ENCODE measurements at places on chromosomes 12 and 14.

GRCh38 chr14:31036552-31036951, 10.4 kb upstream of the STRN3 start:
- no peak for DNase-seq

GRCh38 chr12:120196363-120196762, 1.8 kb upstream of the GCN1 start:
- no peak for DNase-seq

DNA sequence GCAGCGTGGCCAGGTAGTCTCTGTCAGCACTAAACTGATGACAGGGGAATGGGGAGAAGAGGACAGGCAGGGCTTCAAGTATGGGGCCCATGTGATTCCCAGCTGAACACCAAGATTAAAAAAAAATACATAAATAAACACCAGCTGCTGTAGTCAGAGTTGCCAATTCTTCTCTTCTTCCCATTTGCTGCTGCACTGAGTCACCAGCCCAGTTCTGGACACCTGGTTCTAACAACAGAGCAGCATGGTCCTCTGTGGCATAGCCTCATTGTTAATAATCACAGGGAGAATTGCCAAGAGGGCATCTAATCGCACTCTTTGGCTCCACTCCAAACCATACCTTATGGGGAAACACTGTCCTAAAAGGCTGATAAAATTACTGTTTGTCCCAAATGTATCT, 15.1 kb downstream of the PPM1H start:
- peak; percentile 98 for DNase-seq

- no peak for DNase-seq
Observed at GRCh38 chr12:54356951-54357356, 7.3 kb downstream of the GPR84 start.

DNA sequence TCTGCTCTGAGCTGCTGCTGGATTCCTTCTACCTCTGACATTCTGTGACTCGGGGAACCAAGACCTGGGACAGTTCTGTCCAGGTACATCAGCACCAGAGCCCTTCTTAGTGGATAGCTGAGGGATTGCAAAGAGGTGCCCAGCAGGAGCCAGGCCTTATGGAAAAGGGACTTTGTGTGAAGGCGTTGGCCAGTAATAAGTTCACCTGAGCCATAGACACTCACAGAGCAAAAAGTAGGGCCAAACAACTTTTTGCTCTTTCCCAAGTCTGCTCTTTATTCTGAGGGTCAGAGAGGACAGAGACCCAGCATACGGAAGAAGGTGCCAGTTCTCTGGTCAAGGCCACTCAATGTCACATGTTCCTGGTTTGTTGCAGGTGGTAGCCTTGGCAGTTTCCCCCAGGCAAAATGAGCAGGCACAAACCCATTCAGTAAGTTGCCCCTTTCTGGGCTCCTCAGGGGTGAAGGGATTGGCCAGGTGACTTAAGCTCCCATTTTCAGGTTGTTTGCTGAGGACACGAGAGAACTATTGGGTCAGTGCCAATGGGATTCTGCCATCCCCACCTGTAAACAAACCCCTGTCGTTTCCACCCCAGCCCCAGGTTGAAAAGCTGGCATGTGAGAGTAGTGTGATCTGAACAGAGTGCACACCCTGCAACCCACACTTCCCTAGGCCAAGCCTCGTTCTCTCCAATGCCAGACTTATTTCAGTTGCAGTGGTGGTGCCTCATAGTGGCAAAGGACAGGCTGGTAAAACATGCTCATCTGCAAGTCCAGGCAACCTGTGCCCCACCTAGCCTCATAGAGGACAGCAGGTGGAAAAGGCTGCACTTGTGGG, 150.3 kb downstream of the SMOC1 start:
- DNase-seq: no peak

GRCh38 chr12:42643881-42644579, 54.5 kb upstream of the PRICKLE1 start:
- no peak for DNase-seq

DNA sequence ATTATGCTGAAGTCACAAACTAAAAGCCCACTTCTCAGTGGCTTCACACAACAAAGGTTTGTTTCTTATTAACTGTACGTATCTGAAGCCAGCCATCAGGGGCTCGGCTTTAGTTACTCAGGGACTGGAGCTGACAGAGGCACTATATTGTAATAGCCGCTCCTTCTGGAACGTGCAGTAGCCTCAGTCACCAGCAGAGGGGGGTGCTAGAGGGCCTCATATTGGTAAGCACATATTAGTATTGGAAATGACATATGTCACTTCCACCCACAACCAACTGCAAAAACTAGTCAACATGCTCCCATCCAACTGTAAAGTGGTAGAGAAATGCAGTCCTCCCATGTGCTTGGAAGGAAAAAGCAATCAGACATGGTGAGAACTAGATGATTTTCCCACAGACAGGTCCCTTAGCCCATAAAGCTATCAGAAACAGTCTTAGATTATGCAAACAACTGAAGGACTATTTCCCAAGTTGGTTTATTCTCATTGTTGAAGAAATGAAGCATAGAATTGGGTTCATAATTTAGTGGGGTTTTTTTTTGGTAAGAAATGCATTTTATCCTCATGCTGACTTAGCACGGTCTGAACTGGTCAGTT, 183.6 kb upstream of the G2E3 start:
- peak; percentile 51 for DNase-seq

- DNase-seq: no peak
Observed at GRCh38 chr12:121806546-121807423, 3.0 kb downstream of the SETD1B start.

DNA sequence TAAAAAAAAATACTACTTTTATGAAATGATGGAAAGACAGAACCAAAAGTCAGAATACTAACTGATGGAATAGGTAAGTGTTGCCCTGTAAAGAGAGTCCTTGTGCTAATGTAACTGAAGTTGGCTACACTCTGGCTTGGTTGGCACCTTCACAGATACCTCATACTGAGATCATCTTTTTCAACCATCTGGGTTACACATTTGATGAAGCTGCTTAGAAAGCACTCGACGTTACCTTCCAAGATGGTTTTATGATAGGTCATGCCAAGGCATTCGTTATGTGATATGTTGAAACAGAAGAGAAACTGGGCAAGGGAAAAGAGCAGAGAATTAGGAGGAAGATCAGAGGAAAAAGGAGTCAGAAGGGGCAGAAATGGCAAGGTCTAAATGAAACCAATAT, 203.8 kb downstream of the ADAMTS20 start:
- peak; percentile 45 for DNase-seq

DNA sequence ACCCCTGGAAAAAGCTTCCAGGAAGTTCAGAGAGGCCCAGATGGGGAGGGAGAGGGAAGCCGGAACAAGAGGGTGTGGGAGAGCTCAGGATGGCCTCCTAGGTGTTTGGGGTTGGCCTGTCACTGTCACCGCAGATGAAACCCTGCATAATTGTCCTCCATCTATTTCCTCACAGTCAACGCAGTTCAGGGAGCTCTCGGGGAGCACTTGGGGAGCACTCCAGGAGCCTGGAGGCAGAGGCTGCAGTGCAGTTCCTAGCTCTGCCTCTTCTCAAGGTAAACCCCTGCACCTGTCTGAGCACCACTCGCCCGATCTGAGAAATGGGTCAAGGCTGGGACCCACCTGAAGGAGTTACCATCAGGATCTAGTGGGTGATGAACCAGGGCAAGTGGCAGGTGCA, 194.6 kb upstream of the LHX5 start:
- no peak for DNase-seq

Measured in NCI-H2171 treated with DMSO at 0.1 percent for 48 hours (cell line).